ENCODE measurements at places on chromosomes 2 and 18.

DNA sequence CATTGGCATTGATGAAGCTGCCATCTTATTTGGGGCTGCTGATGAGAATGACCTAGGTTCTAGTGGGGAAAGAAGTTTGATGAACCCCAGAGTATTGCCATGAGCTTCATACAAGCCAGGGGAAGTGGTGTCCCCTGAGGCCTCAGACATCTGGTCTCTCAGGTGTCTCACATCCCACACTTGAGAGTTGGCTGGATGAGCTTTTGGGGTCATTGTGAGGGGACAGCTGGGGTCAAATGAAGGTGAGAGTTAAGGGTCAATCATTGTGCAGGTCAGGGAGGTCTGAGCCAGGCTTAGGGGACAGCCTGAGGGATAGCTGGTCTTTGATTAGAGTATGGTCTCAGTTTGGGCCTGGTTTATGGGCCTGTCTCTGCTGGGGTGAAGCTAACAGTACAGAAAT is 336.5 kb downstream of the CYP26B1 start:
- DNase-seq, result peak; percentile 34

DNA sequence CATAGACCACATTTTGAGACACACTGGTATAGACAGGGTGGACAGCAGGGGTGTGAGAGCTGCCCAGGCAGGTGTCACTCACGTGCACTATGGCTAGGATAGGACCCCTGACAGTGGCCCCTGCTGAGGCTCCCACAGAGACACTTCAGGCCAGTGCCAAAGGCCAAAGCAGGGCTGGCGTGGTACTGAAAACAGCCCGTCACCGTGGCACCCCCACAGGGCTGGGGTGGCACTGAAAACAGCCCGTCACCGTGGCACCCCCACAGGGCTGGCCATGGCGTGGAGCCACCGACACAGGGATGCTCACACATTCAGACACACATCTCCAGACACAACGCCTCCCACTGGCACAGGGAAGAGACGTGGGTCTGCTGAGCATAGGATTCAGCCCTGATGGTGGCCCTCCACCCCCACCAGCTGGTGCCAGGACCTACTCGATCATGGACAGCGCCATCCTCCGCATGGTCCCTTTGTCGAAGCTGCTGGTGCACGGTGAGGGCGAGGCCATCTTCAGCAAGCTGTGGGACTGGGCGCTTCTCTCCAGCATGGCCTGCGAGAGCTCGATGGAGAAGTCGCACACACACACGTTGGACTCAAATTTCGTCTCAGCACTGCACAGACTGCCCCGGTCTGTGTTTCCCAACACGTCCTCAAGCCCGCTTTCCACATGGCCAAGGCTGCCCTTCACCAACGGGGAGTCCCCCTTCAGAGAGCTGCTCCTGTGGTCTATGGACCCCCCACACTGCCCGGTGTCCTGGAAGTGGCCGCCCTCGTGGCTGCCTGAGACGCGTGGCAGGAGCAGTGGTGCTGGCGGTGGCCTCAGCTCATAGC is 34.1 kb downstream of the ANKMY1 start:
- peak; percentile 58 for DNase-seq

DNA sequence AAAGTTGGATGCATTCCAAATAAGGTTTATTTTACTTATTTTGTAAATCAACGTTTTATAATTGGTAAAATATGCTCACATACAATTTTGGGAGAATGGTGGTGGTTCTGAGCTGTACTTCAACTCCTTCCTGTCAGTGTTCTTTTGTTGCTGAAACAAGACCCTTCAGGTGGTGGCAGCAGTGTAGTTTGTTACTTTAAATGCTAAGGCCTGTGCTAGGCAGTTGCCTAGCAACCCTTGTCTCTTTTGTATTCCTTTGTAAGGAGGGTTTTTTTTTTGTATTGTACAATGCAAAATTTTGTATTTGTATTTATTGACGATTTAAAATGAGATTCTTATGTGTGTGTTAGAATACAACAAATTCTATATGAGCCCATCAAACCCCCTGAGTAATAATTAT is 166.0 kb upstream of the FAM98A start:
- DNase-seq, result no peak

DNA sequence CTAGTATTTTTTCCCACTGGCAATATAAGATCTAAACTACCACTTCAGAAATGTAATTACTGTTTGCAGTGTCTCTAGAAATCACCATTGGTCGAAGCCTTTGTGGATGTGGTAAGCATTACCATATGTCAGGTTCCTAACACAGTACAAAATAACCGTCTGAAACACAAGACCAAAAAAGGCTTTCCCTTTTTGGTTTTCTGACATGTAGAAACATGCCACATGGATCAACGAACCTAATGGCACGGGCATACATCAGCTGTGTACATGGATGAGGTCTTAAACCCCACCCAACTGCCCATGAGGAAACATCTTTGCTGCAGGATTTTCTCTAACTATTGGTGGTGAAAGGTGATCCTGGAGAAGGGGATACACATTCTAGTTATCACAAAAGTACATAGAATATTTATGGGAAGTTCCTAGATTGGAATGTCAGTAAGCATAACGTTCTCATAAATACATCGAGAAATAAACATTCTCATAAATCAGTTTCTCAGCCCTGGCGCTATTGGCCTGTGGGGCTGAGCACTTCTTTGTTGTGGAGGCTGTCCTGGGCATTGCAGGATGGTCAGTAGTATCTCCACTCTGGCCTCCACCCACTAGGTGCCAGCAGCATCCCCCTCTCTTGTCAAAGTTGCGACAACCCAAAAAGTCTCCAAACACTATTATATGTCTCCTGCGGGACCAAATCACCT is 9.0 kb downstream of the VIT start:
- DNase-seq, result no peak

DNA sequence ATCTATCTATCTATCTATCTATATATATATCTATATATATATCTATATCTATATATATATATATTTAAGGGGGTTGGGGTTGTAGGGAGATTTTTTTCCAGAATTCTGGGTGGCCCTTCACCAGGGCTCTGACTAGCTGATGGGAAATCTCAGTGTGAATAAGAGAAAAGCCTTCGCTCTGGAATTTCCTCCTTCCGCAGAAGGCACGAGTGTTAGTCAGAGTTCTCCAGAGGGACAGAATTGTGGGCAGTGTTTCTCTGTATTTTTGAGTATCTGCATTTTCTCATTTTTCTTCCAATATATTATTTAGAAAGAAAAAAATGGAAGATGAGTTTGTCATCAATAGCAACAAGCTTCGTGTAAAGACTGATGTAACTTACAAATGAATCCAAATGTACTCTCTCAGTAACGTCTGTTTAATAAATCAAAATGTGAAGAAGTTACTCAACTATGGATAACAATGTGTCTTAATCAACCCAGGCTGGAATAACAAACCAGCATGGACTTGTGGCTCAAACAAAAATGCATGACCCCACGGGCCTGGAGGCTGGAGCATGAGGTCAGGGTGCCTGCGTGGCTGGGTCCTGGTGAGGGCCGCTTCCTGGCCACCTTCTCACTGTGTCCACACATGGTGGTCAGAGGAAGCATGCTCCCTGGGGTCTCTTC is 10.6 kb upstream of the SNTG2 start:
- DNase-seq, result peak; percentile 89

DNA sequence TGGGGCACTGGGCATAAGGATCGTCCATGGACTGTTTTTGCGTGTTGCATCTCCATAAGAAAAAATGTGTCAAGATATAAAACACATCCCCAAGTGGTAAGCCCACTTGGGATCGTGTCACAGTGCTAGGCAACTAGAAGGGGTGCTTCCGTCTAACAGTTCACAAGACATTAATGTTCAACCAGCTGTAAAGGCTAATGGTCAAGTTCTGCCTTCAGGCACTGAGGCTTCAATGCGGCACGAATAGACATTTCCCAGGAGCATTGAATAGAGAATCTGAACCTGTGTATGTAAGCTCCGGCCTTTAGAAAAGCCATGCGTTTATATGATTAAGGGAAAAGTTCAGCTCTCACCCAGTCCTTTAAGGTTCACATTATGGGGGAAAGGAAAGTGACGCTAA is 42.0 kb downstream of the ABHD3 start:
- DNase-seq, result no peak

DNA sequence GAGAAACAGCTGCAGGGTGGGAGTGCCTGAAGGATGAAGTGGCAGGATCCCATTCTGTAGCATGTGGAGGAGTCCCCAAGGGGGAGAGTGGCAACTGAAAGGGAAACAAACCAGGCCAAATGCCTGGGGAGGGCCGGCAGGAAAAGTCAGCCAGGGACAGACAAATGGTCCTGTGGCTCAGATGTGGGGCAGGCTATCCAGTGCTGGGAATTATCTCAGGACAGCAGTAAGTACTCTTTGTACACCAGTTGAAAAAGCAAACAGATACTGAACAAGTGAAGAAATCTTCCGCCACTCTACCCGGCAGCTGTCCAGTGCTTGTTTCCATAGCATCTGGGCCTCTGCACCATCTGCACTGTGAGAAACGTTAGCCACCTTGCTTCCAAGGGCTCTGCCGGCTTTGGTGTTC is 408.9 kb downstream of the LRATD1 start:
- DNase-seq, result no peak

DNA sequence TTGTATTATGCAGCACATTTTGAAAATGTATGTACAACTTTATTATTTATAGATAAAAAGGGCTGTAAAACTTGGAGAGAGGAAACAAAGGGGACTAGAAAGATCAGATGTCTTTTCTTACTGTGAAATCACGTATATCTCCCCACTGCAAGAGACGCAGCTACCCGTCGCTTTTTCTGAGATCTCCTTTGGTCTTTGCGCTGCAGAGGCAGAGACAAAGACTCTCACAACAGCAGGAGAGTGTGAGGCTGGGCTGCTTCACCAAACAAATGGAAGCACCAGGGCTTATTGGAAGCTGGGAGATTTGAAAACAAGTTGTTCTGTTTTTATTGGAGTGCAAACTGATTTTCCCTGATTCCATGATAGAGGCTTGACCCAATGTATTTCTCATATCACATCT is 129.0 kb upstream of the PARD3B start:
- DNase-seq, result no peak

GRCh38 chr18:3867864-3868311 is 417.9 kb downstream of the TGIF1 start:
- no peak for DNase-seq

DNA sequence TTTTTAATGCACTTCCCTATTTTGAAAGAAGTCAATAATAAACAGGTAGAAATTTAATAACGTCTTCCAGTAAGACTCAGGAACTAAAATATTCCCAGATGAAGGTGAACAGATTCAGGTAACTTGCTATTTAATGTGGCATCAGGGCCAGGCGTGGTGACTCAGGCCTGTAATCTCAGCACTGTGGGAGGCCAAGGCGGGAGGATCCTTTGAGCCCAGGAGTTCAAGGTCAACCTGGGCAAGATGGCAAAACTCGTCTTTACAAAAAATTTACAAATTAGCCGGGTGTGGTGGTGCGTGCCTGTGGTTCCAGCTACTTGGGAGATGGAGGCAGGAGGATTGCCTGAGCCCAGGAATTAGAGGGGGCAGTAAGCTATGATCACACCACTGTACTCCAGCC is 81.8 kb downstream of the NXPH2 start:
- no peak for DNase-seq

DNA sequence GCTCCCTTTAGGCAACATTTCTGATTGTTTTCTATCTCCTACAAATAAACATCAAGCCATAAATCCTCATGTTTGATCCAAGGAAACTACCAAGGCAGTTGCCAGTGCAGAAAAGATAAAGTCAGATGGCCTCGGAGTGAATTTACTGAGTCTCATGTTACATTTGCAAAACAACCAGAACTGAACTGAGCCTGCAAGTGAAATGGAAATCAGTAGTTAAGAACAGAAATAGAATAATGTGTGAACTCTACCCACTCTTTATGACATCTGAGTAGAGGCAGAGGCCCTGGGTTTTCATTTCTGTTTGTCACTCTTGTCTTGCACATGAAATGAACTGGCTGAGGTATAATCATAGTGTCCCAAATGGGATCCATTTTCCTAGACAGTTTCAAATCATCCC is 20.4 kb upstream of the DAPL1 start:
- no peak for DNase-seq

DNA sequence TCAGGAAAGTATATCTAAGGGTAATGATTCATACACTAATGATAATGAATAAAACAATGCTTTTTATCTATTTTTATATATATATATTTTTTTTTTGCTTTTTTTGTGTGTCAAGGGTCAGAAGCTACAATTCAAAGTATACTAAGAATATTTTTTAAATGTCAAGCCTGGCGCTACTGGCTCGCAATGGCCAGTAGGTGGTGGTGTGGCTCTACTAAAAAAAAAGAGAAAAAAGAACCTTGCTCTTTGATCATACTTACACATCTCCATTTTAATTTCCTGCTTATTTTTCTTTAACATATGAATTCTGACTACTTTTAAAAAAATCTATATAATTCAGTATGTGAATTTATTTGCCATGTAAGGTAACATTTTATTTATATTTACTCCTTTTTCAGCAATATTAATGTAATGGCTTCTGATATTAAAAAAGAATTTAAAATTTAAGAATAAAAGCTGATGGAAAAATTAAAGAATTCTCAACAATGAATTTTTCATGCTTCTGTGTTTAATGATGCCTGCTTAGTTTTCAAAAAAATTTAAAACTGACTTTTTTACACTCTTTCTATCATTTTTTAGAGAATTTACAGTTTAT is 232.9 kb downstream of the GULP1 start:
- DNase-seq, result peak; percentile 32

- DNase-seq, result peak; percentile 86
Observed at GRCh38 chr18:77133835-77134496, 1.4 kb upstream of the MBP start.

DNA sequence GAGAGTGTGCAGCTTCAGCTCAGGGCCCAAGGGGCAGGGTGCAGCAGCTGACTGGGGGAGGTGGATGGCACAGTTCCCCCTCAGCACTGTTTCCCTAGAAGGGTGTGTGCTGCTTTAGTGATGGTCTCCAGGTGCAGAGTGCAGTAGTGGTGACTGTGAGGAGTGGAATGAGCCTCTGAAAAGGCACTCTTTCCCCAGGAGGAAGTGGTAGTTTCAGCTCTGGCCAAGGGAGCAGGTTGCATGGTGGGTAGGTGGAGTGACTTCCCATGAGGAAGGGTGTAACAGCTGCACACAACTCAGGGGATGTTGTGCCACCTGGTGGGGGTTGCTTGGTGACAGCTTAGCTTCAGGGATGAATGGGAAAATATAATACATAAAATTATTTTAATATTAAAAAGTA is 251.5 kb upstream of the NXPH2 start:
- DNase-seq, result no peak

DNA sequence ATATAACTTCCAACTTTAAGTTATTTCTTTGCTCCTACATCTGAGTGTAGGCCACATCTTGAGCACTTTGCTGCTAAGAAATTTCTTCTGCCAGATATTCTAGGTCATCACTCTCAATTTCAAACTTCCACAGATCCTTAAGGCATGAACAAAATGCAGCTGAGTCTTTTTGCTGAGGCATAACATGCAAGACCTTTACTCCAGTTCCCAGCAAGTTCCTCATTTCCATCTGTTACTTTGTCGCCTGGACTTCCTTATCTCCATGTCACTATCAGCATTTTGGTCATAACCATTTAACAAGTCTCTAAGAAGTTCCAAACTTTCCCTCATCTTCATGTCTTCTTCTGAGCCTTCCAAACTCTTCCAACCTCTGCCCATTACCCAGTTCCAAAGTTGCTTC is 1077.3 kb upstream of the TMEFF2 start:
- DNase-seq, result no peak
